Activated naive CD8-positive, alpha-beta T cell treated with anti-CD3 and anti-CD28 coated beads, Interleukin-2, amount 10 ng/mL, durations not matched to agents 7 days and 5 days (primary cell): ENCODE measurements at places on chromosomes 2 and 18. TPM values are rescaled to one million over a fixed set of nuclear protein-coding genes. Genes with fewer than 3 reads are reported as not detected.

- no peak for DNase-seq
These were observed 240.5 kb downstream of the AGPS start for GRCh38 chr2:177633111-177633510.

- DNase-seq = no peak
These were observed 179.7 kb downstream of the HAUS1 start for GRCh38 chr18:46283895-46284295.

GRCh38 chr2:208579678-208580077 lies 173.1 kb downstream of the PTH2R start:
- no peak for DNase-seq

DNA sequence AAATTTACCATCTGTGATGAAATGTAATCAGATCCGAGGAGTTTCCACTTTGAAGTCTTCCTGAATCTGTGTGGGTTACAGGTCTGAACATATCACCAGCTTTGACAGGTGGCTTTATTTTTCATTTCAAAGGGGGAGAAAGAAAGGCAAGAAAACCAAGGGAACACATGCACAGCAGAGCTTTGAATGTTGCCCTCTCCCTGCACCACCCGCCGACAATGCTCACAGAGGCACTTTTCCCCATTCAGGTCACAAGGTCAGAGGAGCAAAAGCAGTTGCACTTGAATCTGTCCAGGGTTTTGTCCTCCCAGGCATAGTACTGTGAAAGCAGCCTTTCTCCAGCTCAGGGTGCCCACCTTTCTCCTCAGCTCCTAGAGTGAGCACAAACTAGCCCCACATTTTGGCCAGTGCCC lies 130.2 kb downstream of the OSR1 start:
- DNase-seq = no peak

DNA sequence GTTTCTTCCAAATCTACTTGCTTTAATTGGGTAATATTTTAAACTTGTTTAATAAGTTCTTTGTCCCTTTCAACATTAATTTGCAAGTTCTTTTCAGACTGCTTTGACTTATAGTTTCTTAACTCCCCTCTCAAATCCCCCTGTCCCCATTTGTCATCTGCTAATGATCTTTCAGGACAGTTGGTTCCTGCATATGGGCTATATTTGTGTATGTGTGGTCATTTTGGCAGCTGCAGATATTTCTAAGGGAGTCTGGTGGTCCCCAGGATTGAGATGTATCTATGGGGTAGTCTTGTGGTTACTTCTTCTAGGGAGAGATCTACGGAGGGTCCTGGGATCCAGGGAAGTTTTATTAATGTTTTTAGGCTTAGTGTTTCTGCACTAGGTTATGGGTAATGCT lies 120.6 kb upstream of the SP3 start:
- no peak for DNase-seq

- no peak for DNase-seq
These were observed 37.6 kb downstream of the TGFBRAP1 start for GRCh38 chr2:105291981-105292380.

- no peak for DNase-seq
These were observed 14.0 kb downstream of the POU3F3 start for GRCh38 chr2:104867813-104868504.

- DNase-seq = no peak
These were observed 22.6 kb upstream of the ITGB6 start for GRCh38 chr2:160222546-160223283.

GRCh38 chr2:215712219-215712868 lies 276.5 kb upstream of the FN1 start:
- DNase-seq = no peak

GRCh38 chr18:39435996-39436395 lies 1870.4 kb upstream of the CELF4 start:
- DNase-seq = no peak

DNA sequence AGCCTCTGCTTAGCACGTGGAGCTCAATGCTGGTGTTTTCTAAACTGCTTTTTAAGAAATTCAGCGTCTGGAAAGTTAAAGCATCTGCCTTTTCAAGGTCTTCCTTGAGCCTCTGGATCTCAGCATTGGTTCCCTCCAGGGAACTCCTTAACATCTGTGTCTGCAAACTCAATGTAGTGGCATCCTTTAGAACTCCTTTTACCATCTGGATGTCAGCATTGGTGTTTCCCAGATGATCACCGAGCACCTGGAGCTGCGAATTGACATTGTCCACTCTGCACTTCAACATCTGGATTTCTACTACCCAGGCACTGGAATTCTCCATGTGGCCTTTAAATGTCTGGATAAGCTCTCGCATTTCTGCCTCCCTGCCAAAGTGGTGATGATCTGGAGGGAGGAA lies 3.7 kb downstream of the CLEC4F start:
- DNase-seq = no peak

- no peak for DNase-seq
These were observed 41.4 kb downstream of the SPP2 start for GRCh38 chr2:234091883-234092282.

- DNase-seq = no peak
These were observed 791.4 kb upstream of the FANCL start for GRCh38 chr2:59032499-59032898.

GRCh38 chr2:48147719-48148118 lies 241.4 kb upstream of the FBXO11 start:
- no peak for DNase-seq

- DNase-seq = no peak
These were observed 94.7 kb upstream of the RPE start for GRCh38 chr2:209907746-209908145.

DNA sequence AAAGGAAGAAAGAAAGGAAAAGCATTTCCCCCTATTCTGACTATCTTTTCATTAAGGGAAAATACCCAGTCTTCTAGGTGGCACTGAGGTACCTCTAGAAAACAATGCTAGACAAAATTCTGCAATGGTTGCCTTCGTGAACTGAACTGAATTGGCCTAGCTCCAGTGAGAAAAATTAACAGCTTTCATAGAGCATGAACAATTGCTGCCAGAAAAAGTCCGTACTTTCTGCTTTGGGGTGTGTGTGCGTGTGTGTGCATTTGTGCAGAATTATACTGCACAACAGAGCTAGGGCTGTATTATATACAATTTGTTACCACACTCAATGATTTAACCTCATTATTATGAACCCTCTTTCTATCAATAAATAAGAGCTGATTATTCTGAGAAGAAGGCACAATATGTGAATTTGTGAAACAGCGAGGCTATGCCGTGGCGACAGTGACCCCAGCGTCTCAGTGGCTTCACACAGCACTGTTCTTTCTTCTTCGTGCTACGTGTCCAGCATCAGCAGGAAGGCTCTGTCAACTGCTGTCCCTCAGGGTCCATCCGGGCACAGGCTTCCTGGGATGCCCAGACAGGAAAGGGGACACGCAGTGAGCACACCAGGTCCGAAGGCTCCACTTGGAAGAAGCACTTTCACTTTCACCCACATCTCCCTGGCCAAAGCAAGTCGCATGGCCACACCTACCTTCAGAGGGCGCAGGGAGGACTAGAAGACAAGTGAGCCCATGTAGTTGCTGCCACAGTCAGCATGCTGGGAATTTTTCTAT lies 47.5 kb downstream of the PTGR3 start:
- DNase-seq = no peak

- DNase-seq = no peak
These were observed 249.7 kb downstream of the SP3 start for GRCh38 chr2:173715441-173715840.

GRCh38 chr18:58723810-58724602 lies 52.7 kb downstream of the MALT1 start:
- no peak for DNase-seq

DNA sequence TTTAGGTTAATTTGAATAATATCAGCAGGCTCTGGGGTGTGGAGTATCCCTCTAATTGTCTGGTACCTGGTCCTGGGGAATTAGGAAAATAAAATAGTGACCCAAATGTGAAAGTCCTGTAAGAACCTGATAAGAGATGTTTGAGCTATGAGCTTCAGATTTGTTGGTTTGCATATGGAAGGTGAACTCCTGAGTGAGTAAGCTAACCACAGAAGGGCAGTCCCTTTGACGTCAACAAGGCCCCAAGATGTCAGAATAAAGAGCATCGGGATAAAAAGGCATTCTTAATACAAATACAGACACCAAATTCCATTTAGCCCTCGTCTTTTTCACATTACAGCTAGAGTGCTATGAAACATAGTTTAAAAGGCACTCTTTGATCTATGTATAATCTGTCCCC lies 1366.3 kb upstream of the TMEFF2 start:
- DNase-seq = no peak

DNA sequence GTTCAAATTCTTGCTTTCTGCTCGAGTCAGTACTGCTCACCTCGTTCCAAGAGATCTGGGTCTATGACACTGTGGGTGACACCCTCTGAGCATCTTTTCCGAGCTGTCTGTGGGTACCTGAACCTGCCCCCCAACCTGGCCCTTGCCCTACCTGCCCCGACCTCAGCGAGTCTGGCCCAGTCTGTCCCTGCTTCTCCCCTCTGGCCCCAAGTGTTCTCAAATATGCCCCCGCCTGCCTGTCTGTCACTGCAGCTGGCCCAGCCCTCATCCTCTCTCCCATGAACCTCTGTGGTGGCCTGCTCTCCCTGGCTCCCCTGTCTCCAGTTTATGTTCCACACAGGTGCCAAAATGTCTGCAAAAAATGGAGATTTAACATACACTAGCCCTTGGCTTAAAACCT lies 11.8 kb downstream of the IL1R1 start:
- no peak for DNase-seq

GRCh38 chr18:43932140-43932539 lies 654.9 kb upstream of the SYT4 start:
- no peak for DNase-seq

DNA sequence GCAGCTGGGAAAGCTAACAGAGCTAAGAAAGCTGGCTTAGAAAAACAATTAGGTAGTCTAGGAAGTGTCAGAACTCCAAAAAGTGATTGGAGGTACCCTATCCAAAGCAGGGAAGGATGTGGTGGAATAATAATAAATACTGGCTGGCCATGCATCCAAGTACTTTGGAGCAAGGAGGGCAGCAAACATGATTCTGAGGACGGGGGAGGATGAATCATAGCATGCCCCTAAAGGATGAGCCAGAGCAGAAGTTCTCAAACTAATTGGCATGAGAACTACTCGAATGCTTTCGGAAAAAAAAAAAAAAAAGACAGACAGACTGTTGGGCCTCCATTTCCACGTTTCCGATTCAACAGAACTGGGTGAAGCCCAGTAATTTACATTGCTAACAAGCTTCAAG lies 2.4 kb downstream of the CWC22 start:
- no peak for DNase-seq

- no peak for DNase-seq
These were observed 492.8 kb upstream of the FSIP2 start for GRCh38 chr2:185245806-185246205.

DNA sequence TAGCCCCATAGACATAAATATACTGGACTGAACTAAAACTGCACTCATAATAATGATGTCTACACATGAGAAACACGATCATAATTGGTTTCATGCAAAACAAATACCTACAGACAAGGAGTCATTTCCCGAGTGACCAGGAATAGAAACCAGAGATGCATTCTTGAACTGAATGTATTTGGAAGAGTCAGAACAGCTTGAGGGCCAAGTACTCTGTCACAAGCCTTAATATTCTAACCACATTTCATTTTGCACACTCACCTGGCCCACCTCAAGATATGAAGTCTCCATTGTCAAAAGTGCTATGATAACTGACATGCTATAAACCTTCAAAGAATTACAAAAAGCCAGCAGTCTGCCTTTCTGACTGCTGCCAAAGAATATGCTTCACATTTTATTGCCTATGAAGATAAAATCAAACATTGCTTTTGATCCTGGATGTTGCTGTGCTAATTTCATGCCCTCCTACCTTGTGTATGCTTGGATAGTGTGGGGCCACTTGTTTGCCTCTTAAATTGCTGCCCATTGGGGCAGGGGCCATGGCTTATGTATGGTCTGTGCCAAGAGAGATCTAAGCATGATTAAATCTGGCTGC lies 18.9 kb upstream of the ASAP2 start:
- no peak for DNase-seq

- no peak for DNase-seq
These were observed 91.7 kb downstream of the STK39 start for GRCh38 chr2:168155680-168156079.

DNA sequence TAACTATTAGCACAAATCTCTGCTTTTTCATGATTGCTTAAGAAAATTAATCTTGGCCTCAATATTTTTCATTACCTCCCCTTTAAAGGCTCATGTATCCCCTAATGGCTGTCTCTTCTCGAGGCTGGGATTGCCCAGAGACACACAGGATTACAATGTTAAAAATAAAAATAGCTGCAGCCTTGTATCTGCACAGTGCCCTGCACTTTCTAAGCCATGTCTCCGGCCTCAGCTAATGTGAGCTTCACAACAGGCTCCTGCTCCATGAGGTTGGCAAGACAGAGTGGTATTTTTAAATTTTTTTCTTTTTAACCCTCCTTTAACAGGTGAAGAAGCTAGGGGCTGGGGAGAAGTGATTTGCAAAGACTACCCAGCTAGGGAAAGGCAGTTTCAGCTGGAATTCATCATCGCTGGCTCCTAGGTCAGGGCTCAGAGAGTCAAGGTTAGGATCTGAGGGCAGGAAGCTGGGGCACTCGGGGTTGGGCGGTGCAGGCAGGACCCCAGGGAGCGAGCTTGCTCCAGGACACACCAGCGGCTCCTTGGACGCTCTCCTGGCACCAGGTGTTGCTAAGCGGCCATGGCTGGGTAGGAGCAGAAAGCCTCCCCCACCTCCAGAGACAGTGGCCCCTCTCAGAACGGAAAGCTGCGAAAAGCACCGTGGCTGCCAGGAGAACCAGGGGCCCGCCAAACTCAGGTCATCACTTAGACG lies 135.6 kb downstream of the SMAD2 start:
- DNase-seq = no peak

DNA sequence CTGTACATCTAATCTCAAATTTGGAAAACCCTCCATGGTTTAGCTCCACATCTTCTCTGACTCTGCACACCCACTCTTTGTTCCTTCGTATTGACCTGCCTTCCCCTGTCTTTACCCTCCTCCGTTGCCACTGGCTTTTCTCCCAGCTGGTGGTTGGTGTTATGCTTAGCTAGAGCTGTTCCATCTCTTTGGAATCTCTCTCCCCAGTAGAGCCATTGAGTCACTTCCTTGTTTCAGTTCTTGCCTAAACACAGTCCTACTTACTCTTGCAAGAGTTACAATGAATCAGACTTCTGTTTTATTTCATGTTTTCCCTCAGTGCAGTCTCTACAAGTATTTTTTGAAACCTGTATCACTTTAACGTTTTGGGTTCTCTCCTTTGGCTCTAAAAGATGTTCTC lies 263.9 kb downstream of the LTBP1 start:
- DNase-seq = no peak

The PCARE gene
- not detected for total RNA-seq

The TMEM198 gene
- total RNA-seq = 1.1 TPM

The BOK gene
- total RNA-seq = not detected

The MRO gene
- total RNA-seq = not detected

The CACNB4 gene
- total RNA-seq = 0.36 TPM

The HOXD8 gene
- total RNA-seq = not detected

The TMEM17 gene
- not detected for total RNA-seq

The RGPD3 gene
- total RNA-seq = not detected
